ENCODE measurements at places on chromosomes 5 and 9. TPM values are rescaled to one million over a fixed set of nuclear protein-coding genes. Genes with fewer than 3 reads are reported as not detected.

- peaks cover 16% of the 10 kb centered on the region for H3K27me3 ChIP-seq
- no peaks in the 10 kb centered on the region for H3K36me3 ChIP-seq
- H3K27ac ChIP-seq: no peak overlapping the region
- peaks cover 22% of the 10 kb centered on the region for H3K4me1 ChIP-seq
- H3K4me3 ChIP-seq: no peak overlapping the region
These were observed 80.6 kb upstream of the ZBTB43 start for GRCh38 chr9:126724226-126724625.

GRCh38 chr5:127685662-127686061, 17.5 kb upstream of the CCDC192 start:
- DNase-seq: no peak
- no peak overlapping the region for H3K4me3 ChIP-seq
- H3K36me3 ChIP-seq: no peaks in the 10 kb centered on the region
- no peaks in the 10 kb centered on the region for H3K27me3 ChIP-seq
- H3K27ac ChIP-seq: peak overlapping the region; percentile 34
- H3K4me1 ChIP-seq: peaks cover 31% of the 10 kb centered on the region

DNA sequence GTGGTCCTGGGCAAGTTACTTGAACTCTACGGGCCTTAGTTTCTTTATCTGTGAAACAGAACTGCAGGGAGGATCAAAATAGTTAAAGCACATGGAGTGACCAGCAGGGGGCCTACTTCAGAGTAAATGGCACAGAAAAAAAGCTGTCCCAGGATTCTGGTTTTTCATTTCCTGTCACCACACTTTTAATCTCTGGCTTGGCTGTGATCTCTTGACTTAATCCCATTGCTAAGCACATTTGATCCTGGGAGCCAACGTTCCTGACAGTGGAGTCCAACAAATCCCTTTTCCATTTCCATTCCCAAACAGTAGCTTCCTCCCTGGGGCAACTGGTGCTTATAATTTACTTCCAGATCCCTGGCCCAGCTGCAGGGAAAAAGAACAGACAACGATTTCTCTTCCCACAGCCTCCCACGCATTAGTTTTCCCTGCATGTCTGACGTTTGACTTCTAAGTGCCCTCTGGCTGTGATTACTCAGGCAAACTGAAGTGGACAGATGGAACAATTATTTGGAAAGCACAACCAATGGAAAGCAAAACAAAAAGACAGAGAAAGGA, 136.5 kb upstream of the STK32A start:
- no peaks in the 10 kb centered on the region for H3K27me3 ChIP-seq
- H3K4me3 ChIP-seq: no peak overlapping the region
- H3K4me1 ChIP-seq: no peaks in the 10 kb centered on the region
- H3K27ac ChIP-seq: no peak overlapping the region
- no peak for DNase-seq
- no peaks in the 10 kb centered on the region for H3K36me3 ChIP-seq

DNA sequence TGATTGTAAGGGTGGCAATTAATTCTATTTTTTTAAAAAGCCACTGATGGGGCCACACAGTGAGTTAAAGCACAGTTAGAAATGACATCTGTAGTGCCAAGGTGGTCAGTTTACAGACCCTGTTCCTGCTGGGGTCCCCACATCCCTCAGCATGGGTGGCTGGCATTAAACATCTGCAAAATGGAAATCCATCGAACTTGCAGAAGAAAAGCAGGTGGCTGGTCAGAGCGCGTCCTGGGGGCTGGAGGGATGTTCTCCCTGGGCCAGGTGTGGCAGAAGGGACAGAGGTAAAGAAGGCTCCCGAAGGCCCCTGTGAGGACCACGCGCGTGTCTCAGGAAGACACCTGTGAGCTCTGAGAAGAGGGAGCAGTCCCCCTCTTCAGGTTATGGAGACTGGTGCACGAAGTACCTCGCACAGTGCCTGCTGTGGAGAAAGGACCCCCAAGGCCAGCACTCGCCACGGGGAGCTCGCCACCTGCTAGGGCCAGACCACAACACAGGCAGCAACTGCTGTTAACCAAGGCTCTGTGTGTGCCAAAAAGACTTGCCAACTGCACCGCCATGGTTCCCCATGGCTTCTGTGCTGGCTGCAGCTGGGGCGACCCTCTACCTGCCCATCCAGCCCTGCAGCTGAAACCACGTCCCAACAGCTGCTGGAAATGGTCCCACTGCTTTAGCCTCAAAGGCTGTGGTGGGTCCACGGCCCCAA, 65.2 kb downstream of the RASGEF1C start:
- no peaks in the 10 kb centered on the region for H3K4me1 ChIP-seq
- H3K36me3 ChIP-seq: no peaks in the 10 kb centered on the region
- no peak overlapping the region for H3K4me3 ChIP-seq
- no peaks in the 10 kb centered on the region for H3K27me3 ChIP-seq

GRCh38 chr9:6086006-6086655, 70.7 kb upstream of the RANBP6 start:
- no peaks in the 10 kb centered on the region for H3K27me3 ChIP-seq
- H3K27ac ChIP-seq: no peak overlapping the region
- DNase-seq: no peak
- no peaks in the 10 kb centered on the region for H3K36me3 ChIP-seq
- peaks cover 8% of the 10 kb centered on the region for H3K4me1 ChIP-seq

DNA sequence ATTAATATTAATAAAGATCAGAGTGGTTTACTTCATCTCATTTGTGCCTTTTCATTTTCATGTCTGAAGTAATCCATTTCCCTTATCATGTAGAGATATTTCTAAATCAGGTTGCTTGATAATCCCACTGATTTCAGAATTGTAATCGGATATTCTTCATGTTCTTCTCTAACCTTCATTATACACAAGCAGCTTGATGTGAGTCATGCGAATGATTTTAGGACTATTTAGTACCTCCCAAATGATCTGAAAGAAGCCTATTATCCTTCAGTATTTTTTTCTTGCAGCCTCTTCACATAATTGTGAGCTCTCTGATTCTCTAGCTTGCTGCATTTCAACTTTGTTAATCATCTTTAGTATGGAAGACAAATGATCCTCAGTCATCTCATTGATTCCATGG, 182.0 kb downstream of the GIN1 start:
- H3K4me1 ChIP-seq: no peaks in the 10 kb centered on the region
- DNase-seq: no peak

DNA sequence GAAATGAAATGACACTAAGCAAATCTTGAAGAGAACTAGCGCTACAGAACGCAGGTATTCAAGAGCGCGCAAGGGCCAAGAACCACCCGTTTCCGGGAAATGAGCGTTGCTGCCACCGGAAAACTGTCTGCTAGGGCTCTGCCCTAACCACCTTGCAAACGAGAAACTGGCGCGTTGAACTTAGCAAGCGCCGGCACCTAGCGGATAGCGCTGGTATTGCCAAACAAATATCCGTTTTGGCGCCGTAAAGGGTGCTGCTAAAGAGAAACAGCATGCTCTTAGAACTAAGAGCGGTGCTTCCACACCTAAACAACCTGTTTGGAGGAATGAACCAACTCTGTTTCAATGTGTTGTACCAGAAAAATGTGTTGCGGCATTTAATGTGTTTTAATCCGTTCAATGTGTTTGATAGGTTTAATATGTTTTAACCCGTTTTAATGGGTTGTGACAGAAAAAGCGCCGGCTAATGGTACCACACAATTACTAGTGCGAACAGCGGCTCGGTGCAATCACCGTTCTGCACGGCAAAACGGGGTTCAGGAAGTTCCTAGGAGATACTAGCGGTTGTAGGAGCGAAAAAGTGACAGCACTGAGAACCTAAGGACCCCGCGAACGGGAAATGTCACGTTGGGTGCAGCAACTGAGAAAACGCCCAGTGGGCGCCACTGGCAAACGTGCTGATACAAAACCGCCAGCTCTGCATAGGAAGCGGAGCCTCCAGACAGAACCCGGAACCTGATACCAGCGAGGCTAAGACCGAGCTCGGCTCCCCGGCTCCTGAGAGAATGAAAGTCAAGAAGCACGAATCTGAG, at the start of gene ANXA2R:
Gene ANXA2R, minus strand, starts transcription at position 33 of the 812 bp plus-strand sequence. CDS start 273 bp downstream, outside the sequence.
- peaks cover 37% of the 10 kb centered on the region for H3K27me3 ChIP-seq
- peak within 1 kb of the TSS; percentile 84 for H3K27ac ChIP-seq
- no peak for DNase-seq
- peaks cover 59% of the 10 kb centered on the region for H3K4me1 ChIP-seq
- H3K36me3 ChIP-seq: no peaks in the 10 kb centered on the region

GRCh38 chr9:29773676-29774075, 2200.4 kb upstream of the C9orf72 start:
- no peak overlapping the region for H3K4me3 ChIP-seq
- H3K27ac ChIP-seq: no peak overlapping the region
- no peak for DNase-seq

- peaks cover 30% of the 10 kb centered on the region for H3K4me1 ChIP-seq
- H3K27ac ChIP-seq: peak overlapping the region; percentile 54
- no peaks in the 10 kb centered on the region for H3K27me3 ChIP-seq
- no peak overlapping the region for H3K4me3 ChIP-seq
These were observed 444.6 kb downstream of the ZNF608 start for GRCh38 chr5:124301850-124302249.

DNA sequence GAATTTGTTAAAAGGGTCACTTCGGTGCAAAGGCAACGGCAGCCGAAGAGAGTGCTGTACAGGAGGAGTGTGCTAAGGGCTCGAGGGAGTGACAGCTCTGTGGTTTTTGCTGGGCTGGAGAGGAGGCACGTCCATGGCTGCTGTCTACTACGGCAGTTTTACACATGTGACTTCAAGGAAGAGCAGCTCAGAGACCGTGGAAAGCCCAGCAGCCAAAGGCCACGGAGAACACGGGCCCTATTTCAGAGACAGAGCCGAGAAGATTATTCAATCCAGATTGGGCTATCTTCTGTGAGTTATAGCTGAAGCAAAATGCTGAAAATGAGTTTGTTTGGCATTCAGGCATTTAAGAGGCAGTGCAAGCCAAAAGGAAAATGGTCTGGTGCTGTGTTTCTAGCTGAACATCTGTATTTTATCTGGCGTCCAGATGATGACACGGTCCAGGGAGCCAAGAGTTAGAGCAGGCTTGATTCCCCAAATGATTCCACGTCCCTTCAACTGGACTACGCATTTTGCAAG, 96.4 kb downstream of the RFK start:
- peak overlapping the region; percentile 14 for H3K4me3 ChIP-seq
- no peaks in the 10 kb centered on the region for H3K36me3 ChIP-seq
- no peak for DNase-seq

GRCh38 chr9:137198902-137199283, 1.6 kb downstream of the TPRN start:
- no peaks in the 10 kb centered on the region for H3K27me3 ChIP-seq
- H3K27ac ChIP-seq: no peak overlapping the region
- peak overlapping the region; percentile 76 for H3K4me3 ChIP-seq
- no peaks in the 10 kb centered on the region for H3K36me3 ChIP-seq
- DNase-seq: no peak

GRCh38 chr5:14873790-14874189, 2.2 kb upstream of the ANKH start:
- H3K4me1 ChIP-seq: peaks cover 33% of the 10 kb centered on the region
- H3K4me3 ChIP-seq: no peak overlapping the region
- H3K36me3 ChIP-seq: no peaks in the 10 kb centered on the region
- no peak overlapping the region for H3K27ac ChIP-seq
- H3K27me3 ChIP-seq: no peaks in the 10 kb centered on the region

GRCh38 chr9:136089697-136090045, 5.4 kb downstream of the NACC2 start:
- no peaks in the 10 kb centered on the region for H3K27me3 ChIP-seq
- DNase-seq: no peak
- peaks cover 98% of the 10 kb centered on the region for H3K4me1 ChIP-seq
- peak overlapping the region; percentile 81 for H3K4me3 ChIP-seq
- H3K27ac ChIP-seq: peak overlapping the region; percentile 91
- H3K36me3 ChIP-seq: peaks cover 9% of the 10 kb centered on the region

- no peaks in the 10 kb centered on the region for H3K36me3 ChIP-seq
- H3K27me3 ChIP-seq: no peaks in the 10 kb centered on the region
- DNase-seq: no peak
- no peak overlapping the region for H3K4me3 ChIP-seq
- no peaks in the 10 kb centered on the region for H3K4me1 ChIP-seq
- no peak overlapping the region for H3K27ac ChIP-seq
These were observed 379.5 kb upstream of the KLF4 start for GRCh38 chr9:107869111-107869510.

DNA sequence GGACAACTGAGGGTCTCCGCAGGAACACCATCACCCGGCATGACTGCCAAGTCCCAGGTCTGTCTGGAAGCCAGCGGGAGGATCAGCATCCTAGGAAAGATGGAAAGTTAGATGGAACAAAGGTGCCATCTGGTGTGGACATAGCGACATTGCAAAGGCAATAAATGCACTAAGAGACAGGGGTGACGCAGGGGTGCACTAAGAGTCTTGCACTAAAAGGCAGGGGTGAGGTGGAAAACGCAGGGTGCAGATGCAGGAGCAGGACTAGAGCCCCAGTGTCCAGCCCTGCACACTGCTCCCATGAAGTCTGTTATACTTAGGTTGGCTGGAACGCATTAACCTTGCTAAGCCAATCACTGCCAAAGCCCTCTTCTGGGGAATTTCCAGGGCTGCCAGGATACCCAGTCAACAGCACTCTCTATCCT, 15.5 kb downstream of the ATOX1 start:
- H3K27me3 ChIP-seq: no peaks in the 10 kb centered on the region
- DNase-seq: no peak
- H3K27ac ChIP-seq: peak overlapping the region; percentile 32
- no peak overlapping the region for H3K4me3 ChIP-seq
- peaks cover 56% of the 10 kb centered on the region for H3K4me1 ChIP-seq
- peaks cover 28% of the 10 kb centered on the region for H3K36me3 ChIP-seq

GRCh38 chr9:92762196-92762595, 2.4 kb downstream of the BICD2 start:
- no peaks in the 10 kb centered on the region for H3K27me3 ChIP-seq
- peaks cover 54% of the 10 kb centered on the region for H3K4me1 ChIP-seq
- no peak overlapping the region for H3K4me3 ChIP-seq
- no peaks in the 10 kb centered on the region for H3K36me3 ChIP-seq
- no peak for DNase-seq
- peak overlapping the region; percentile 100 for H3K27ac ChIP-seq

DNA sequence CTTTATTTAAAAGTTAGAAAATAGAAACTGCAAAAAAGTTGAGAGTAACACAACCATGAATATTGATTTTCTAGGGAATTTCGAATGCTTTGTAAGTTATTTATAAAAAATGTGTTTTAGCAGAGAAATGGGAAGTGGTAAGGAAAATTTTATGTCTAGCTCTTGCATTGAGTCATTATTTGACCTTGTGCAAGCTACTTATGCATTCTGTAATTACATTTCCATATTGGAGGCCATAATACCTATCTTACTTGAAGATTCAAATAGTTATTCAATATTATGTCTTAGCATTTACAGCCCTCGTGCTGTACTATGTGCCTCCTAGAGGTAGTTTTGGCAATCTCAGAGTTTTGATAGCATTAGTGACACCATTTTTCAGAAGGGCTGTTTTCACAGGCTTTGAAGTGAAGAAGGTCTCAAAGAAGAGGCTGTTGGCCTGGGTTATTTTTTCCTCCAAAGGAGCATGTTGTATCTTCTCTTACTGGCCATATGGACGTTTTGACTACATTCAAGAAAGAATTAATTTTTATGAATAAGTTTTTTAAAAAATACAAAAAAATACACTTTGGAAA, 7.4 kb upstream of the DAP start:
- H3K27ac ChIP-seq: no peak overlapping the region
- no peaks in the 10 kb centered on the region for H3K4me1 ChIP-seq
- no peak for DNase-seq
- H3K4me3 ChIP-seq: no peak overlapping the region
- no peaks in the 10 kb centered on the region for H3K36me3 ChIP-seq
- no peaks in the 10 kb centered on the region for H3K27me3 ChIP-seq

GRCh38 chr5:155728857-155729683, 597.9 kb upstream of the SGCD start:
- peaks cover 29% of the 10 kb centered on the region for H3K4me1 ChIP-seq
- no peaks in the 10 kb centered on the region for H3K27me3 ChIP-seq
- no peak for DNase-seq
- peak overlapping the region; percentile 55 for H3K4me3 ChIP-seq
- H3K27ac ChIP-seq: no peak overlapping the region

FREM1 gene
- total RNA-seq: 2.2 TPM

PHYHD1 gene
- 22.3 TPM for total RNA-seq

CCNO gene
- not detected for total RNA-seq

ICE1 gene
- total RNA-seq: 31.6 TPM

CORO2A gene
- total RNA-seq: 2.7 TPM

RANBP3L gene
- total RNA-seq: 2.2 TPM

PCA3 gene
- total RNA-seq: not detected

Data from esophagus muscularis mucosa (tissue), 4 donors.